NCI-H69 (cell line): ENCODE measurements at places on chromosomes 12 and 14.
A peak's percentile ranks its signal among the peaks of the same experiment; 100 is the strongest.

DNA sequence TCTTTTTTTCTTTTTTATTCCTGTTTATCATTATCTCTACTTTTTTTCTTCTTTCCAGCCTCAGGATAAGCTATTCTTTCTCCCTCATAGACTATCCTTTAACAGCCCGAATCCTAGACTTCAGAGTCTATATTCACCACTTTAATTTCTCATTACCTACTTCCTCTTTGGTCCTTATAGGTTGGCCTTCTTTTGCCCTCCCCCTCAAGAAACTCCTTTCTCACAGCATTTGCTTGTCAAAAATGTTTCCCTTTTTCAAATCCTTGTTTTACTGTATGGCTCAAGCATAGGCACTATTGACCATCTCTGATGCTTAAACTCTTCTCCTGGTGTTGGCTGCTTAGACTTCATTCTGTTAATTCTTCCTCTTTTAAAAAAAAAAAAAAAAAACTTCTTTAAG, 52.5 kb downstream of the KIAA0586 start:
- DNase-seq = no peak

GRCh38 chr12:75790219-75790618, 241.4 kb downstream of the PHLDA1 start:
- DNase-seq = no peak

DNA sequence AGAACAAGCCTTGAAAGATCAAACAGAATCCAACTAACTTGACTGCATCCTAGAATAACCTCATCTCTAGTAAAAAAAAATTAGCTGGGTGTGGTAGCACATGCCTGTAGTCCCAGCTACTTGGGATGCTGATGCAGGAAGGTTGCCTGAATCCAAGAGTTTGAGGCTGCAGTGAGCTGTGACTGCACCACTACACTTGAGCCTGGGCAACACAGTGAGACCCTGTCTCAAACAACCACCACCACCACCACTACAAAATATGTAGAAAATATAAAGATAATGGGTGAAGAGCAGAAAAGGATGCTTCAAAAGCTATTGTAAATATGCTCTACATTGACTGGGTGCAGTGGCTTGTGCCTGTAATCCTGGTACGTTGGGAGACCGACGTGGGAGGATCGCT, 27.3 kb downstream of the SUPT16H start:
- DNase-seq = no peak

DNA sequence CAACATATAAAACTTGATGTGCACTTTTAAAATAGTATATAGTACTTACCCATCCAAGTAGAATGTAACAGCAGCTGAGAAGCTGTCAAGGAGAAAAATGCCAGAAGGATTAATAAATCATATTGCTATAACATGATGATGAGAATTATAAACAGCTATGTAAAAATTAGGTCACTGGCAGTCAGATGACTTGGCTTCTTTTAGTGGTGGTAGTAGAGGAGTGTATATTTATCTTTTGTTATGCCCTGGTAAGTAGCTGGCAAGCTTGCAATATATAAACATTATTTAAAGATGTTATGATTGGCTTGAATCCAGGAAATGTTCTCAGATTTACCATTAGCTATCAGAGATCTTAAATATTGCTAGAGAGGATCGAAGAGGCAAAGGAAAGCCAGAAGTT, 471.0 kb upstream of the MGAT4C start:
- peak; percentile 92 for DNase-seq

- DNase-seq = peak; percentile 1
Observed at GRCh38 chr12:20722142-20722541, 27.0 kb downstream of the SLCO1C1 start.

- DNase-seq = peak; percentile 30
Observed at GRCh38 chr12:122137681-122138080, 36.3 kb downstream of the IL31 start.

- DNase-seq = peak; percentile 43
Observed at GRCh38 chr14:52069307-52070050, 620 bp upstream of the NID2 start.

DNA sequence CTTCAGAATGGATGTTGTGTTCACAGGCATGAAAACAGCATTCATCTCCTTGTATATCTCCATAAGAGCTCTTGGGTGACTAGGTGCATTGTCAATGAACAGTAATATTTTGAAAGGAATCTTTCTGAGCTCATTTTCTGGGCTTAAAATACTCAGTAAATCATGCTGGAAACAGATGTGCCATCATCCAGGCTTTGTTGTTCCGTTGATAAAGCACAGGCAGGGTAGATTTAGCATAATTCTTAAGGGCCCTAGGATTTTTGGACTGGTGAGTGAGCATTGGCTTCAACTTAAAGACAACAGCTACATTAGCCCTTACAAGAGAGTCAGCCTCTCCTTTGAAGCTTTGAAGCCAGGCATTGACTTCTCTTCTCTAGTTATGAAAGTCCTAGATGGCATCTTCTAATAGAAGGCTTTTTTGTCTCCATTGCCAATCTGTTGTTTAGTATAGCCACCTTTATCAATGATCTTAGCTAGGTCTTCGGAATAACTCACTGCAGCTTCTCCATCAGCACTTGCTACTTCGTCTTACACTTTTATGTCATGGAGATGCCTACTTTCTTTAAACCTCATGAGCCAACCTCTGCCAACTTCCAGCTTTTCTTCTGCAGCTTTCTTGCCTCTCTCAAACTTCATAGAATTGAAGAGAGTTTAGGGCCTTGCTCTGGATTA, 79.6 kb upstream of the PSMA6 start:
- no peak for DNase-seq

GRCh38 chr14:32821964-32822653, 116.6 kb upstream of the NPAS3 start:
- DNase-seq = no peak

- DNase-seq = peak; percentile 32
Observed at GRCh38 chr12:3132636-3133404, 55.6 kb downstream of the TSPAN9 start.

- DNase-seq = no peak
Observed at GRCh38 chr12:14214495-14214894, 151.0 kb upstream of the ATF7IP start.

DNA sequence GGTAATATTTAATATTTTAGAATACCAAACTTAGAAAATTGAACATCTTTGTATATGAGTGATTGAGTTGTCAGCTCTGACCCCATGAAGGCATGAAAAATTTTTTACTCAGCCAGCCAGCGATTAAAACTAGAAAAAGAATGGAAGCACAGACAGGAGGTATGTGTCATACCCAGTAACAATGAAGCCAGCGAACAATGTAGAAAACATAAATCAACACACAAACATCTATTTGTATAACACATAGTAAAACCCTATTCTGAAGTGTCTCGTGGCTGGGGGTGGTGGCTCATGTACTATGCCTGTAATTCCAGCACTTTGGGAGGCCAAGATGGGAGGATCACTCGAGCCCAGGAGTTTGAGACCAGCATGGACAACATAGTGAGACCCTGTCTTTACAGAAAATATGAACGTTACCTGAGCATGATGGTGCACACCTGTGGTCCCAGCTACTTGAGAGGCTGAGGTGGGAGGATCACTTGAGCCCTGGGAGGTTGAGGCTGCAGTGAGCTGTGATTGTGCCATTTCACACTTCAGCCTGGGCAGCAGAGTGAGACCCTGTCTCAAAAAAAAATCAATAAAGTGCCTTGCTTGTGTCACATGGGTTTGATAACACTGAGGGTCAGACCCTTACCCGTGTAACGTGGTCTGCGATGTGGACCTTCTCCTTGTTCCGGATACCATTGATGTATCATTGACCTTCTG, 5.9 kb downstream of the TCTN2 start:
- DNase-seq = no peak

GRCh38 chr12:56931474-56931978, 2.7 kb downstream of the SDR9C7 start:
- peak; percentile 33 for DNase-seq

DNA sequence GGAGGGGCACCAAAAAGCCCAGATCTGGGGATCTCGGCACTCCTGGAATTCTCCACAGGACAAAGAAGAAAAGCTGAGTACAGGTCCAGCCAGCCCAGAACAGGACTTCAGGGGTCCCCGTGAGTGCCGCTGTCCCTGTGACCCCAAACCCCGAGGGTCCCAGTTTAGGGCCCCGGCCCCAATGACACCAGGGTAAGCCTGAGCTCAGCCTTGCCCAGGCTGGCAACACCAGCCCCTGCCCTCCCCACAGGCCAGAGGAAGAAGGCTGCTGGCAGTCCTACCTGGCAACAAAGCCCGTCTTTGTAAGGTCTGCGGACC, 1.8 kb downstream of the CDK2AP1 start:
- DNase-seq = no peak

- peak; percentile 95 for DNase-seq
Observed at GRCh38 chr14:79551523-79551922, 659.8 kb downstream of the DIO2 start.

GRCh38 chr12:75341873-75342272, 7.4 kb downstream of the GLIPR1L1 start:
- DNase-seq = no peak

DNA sequence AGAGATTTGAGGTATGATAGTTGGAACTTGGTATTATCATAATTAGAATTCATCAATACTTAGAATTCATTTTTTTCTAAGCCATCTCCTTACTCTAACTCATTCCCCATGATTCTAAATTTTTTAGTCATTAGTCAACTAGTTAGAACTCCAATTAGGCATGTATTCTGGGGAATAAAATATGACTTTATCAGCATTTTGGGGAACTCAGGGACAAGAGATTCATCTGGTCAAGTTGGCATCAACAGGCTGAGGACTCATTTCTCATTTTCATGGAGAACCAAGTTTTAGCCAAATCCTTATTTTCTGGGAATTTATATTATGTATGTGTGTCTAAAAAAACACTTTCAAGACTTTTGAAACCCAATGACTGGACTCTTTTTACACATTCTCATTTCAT, 29.2 kb downstream of the DIP2B start:
- DNase-seq = no peak

- peak; percentile 87 for DNase-seq
Observed at GRCh38 chr12:107092669-107093416, 506 bp downstream of the CRY1 start.

GRCh38 chr14:105902131-105902898, 375.9 kb downstream of the TMEM121 start:
- peak; percentile 96 for DNase-seq

DNA sequence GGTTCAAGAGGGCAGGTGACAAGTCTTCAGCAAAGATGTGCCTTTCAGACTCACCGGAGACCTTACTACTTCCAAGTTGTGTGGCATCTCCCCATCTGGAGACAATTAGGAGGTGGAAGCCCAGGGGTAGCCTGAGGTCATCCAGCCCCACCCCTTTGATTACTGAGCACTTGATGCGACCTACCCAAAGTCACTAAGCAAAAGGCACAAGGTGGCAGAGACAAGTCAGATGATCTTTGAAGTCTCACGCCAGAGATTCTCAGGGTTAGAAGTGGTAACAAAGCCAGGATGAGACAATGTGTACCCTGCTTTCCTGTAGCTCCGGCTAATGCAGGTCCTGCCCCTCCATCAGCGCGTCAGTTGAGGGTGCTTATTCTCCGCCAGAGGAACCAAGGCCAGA, 1.4 kb upstream of the FOXN3 start:
- DNase-seq = peak; percentile 92

GRCh38 chr14:75205591-75205990, 29.2 kb upstream of the TMED10 start:
- DNase-seq = no peak

- no peak for DNase-seq
Observed at GRCh38 chr12:59890896-59891579, 295.2 kb downstream of the SLC16A7 start.

DNA sequence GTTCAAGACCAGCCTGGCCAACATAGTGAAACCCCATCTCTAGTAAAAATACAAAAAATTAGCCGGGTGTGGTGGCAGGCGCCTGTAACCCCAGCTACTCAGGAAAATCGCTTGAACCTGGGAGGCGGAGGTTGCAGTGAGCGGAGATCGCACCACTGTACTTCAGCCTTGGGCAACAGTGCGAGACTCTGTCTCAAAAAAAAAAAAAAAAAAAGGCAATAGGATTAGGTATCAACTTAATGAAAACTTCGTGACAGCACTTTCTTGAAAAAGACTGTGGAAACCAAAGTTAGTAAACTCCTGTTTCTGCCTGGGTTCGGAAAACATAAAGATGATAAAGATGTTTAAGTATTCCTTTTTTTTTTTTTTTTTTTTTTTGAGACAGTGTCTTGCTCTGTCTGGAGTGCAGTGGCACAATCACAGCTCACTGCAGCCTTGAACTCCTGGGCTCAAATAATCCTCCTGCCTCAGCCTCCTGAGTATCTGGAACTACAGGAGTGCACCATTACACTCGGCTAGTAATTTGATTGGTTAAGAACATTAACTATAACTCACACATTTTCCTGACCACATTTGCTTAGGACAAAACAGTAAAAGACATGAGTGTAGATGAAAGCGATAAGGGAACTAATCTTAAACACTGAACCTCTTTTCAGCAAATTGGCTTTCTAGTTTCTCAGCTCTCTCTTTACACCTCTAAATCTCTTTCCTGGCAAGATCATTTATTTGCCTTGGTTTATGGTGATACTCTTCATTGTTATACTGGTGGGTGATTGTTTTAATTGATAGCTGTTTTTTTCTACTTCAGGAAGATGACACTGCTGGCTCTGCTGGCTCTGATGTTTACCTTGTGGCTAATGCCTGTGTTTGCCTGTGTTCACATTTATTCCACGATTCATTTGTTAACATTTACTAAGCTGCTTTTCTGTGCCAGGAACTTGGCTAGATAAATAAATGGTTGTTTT, 15.8 kb downstream of the HIF1A start:
- peak; percentile 74 for DNase-seq

GRCh38 chr12:5200278-5201087, 156.8 kb downstream of the KCNA5 start:
- peak; percentile 85 for DNase-seq

- no peak for DNase-seq
Observed at GRCh38 chr12:82375201-82375600, 16.9 kb downstream of the METTL25 start.

- no peak for DNase-seq
Observed at GRCh38 chr14:50775357-50775756, 55.6 kb downstream of the NIN start.

DNA sequence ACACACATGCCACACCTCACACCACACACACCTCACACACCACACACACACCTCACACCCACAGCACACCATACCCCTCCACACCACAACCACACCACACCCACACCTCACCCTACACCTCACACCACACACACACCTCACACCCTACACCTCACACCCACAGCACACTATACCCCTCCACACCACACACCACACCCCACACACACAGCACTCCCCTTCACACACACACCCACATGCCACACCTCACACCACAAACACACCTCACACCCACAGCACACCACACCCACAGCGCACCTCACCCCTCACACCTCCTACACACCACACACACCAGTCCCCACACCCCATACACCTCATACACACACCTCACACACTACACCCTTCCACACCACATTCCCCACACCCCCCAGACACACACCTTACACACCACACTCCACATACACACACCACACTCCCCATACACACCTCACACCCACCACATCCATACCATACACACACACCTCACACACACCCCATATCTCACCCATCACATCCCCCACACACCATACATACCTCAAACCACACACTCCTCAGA, 80.0 kb downstream of the ACTN1 start:
- no peak for DNase-seq

DNA sequence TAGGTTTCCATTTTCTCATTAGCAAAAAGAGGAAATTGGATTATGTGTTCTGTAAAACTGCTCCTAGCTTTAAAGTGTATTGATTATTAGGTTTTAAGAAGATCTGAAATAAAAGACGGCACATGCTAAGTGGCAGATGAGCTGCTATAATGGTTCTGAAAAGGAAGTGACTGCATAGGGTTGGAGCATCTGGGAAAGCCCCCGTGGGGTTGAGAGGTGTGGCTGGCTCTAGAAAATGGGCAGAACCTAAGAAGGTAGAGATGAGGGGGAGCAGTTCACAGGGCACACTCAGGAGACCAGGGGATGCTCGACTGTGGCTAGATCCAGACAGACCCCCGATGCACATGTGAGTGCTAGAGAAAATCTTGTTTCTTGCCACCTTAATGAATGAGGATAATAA, 1.9 kb downstream of the IFNG-AS1 start:
- DNase-seq = no peak
